HepG2 (cell line): ENCODE measurements at places on chromosomes 3 and 15. TPM values are rescaled to one million over a fixed set of nuclear protein-coding genes. Genes with fewer than 3 reads are reported as not detected.

GRCh38 chr3:16803019-16803418, 81.7 kb upstream of the PLCL2 start:
- H3K27me3 ChIP-seq: no peaks in the 10 kb centered on the region; the same call in 2 of the 3 replicates
- no peaks in the 10 kb centered on the region for H3K4me1 ChIP-seq
- H3K27ac ChIP-seq: no peak overlapping the region
- H3K36me3 ChIP-seq: no peaks in the 10 kb centered on the region

GRCh38 chr3:112397556-112397955, 64.6 kb downstream of the CD200 start:
- DNase-seq: no peak
- H3K4me3 ChIP-seq: no peak overlapping the region
- H3K27ac ChIP-seq: no peak overlapping the region
- H3K4me1 ChIP-seq: no peaks in the 10 kb centered on the region
- no peaks in the 10 kb centered on the region for H3K27me3 ChIP-seq

- no peaks in the 10 kb centered on the region for H3K36me3 ChIP-seq
- H3K4me1 ChIP-seq: no peaks in the 10 kb centered on the region
- no peak overlapping the region for H3K4me3 ChIP-seq
Measured at GRCh38 chr15:35606450-35606779, 60.5 kb upstream of the DPH6 start.

DNA sequence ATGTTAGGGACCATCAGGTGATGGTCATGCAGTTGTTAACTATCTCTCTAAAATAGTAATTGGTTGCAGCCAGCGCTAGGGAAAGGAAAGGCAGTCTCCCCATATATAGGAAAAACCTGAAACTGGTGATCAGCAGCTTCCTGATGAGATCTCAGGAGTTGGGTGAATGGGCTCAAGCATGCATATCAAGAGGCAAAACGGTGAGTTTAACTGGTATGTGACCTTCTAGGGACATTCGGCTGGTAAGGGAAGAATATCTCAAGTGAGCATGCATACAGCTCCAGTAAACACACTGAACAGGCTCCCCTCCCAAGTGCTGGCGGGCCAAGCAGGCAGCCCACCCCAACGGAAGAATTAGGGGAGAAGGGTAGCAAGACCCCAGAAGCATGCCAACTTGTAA, 49.3 kb upstream of the ROBO2 start:
- no peak for DNase-seq
- H3K27me3 ChIP-seq: no peaks in the 10 kb centered on the region
- H3K27ac ChIP-seq: no peak overlapping the region
- no peaks in the 10 kb centered on the region for H3K36me3 ChIP-seq
- H3K4me1 ChIP-seq: peaks cover 16% of the 10 kb centered on the region
- no peak overlapping the region for H3K4me3 ChIP-seq

GRCh38 chr15:27196691-27197090, 225.7 kb downstream of the GABRG3 start:
- no peaks in the 10 kb centered on the region for H3K36me3 ChIP-seq
- no peak for DNase-seq
- no peaks in the 10 kb centered on the region for H3K27me3 ChIP-seq
- no peak overlapping the region for H3K4me3 ChIP-seq
- no peaks in the 10 kb centered on the region for H3K4me1 ChIP-seq

- H3K4me3 ChIP-seq: no peak overlapping the region
- DNase-seq: no peak
- no peak overlapping the region for H3K27ac ChIP-seq
- peaks cover 36% of the 10 kb centered on the region for H3K4me1 ChIP-seq
Measured at GRCh38 chr3:43710607-43711006, 19.9 kb downstream of the ABHD5 start.

- H3K4me3 ChIP-seq: no peak overlapping the region
- H3K4me1 ChIP-seq: no peaks in the 10 kb centered on the region
- H3K27me3 ChIP-seq: no peaks in the 10 kb centered on the region
- DNase-seq: no peak
Measured at GRCh38 chr3:146052056-146052790, 108.8 kb downstream of the PLOD2 start.

- H3K4me3 ChIP-seq: no peak overlapping the region
- peaks cover 52% of the 10 kb centered on the region; the same call in 2 of the 3 replicates for H3K36me3 ChIP-seq
- no peak overlapping the region for H3K27ac ChIP-seq
Measured at GRCh38 chr15:22911306-22911705, 68.9 kb downstream of the CYFIP1 start.

DNA sequence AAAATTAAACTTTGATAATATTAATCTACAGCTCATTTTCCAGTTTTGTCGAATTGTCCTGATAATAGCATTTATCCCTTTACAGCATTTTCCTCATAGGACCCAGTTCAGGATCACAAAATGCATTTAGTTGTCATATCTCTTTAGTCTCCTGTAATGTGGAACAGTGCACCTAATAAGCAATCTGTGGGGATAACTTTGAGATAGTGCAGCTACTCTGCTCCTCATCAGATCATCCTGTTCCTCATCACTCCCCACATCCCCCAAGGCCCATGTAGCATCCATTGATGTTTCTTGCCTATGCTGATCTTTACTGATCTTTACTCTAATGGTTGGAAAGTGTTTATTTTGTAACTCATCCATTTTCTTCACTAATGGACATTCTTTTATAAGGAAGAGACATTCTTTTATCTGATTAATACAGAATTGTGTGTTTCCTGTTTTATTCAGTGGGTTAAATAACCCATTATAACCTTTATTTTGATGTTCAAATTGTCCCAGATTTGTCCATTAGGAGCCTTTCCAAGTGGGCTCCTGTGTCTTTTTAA, 7.5 kb downstream of the RNF111 start:
- no peak overlapping the region for H3K4me3 ChIP-seq
- no peaks in the 10 kb centered on the region for H3K27me3 ChIP-seq
- peaks cover 12% of the 10 kb centered on the region for H3K4me1 ChIP-seq
- peaks cover 5% of the 10 kb centered on the region; the same call in 1 of the 2 replicates for H3K36me3 ChIP-seq
- DNase-seq: no peak

DNA sequence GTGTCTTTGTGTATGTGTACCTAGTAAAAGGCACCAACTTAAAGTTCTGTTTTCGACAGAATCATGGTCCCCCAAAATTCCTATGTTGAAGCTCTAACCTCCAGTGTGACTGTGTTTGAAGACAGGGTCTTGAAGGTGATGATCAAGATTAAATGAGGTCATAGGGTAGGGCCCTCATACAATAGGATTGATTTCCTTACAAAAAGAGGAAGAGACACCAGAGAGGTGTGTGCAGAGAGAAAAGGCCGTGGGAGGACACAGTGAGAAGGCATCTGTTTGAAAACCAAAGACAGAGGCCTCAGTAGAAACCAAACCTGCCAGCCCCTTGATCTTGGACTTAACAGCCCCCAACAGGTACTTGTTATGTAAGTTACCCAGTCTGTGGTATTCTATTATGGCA, 52.0 kb upstream of the CORO2B start:
- DNase-seq: no peak
- no peaks in the 10 kb centered on the region for H3K27me3 ChIP-seq
- peaks cover 8% of the 10 kb centered on the region; the same call in 1 of the 2 replicates for H3K4me1 ChIP-seq

GRCh38 chr15:88635318-88635717, 3.5 kb upstream of the ISG20 start:
- peaks cover 16% of the 10 kb centered on the region for H3K36me3 ChIP-seq
- H3K27ac ChIP-seq: no peak overlapping the region
- H3K4me1 ChIP-seq: peaks cover 40% of the 10 kb centered on the region
- no peak overlapping the region for H3K4me3 ChIP-seq
- H3K27me3 ChIP-seq: no peaks in the 10 kb centered on the region
- no peak for DNase-seq

GRCh38 chr3:94115482-94115881, 52.6 kb downstream of the NSUN3 start:
- no peak overlapping the region for H3K27ac ChIP-seq
- DNase-seq: no peak
- H3K27me3 ChIP-seq: no peaks in the 10 kb centered on the region
- no peaks in the 10 kb centered on the region for H3K4me1 ChIP-seq

DNA sequence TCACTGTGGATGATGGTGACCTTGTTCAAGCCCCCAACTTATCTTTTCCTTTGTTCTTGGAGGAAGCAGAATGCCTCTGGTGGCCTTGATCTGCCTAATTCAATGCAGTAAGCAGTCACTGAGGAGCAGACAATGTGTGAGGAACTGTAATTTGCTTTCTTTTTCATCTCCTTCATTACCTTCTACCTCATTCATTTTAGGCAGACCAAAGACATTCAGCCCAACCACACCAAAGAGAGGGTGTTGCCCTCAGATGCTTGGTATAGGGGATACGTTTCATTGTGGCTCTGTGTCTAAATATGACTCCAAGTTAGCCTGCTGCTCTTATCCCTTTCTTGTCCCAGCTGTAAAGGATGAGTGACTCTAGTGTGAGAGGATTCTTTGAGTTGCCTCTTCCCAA, 15.3 kb downstream of the EXOSC7 start:
- H3K4me1 ChIP-seq: peaks cover 41% of the 10 kb centered on the region
- H3K36me3 ChIP-seq: peaks cover 67% of the 10 kb centered on the region
- no peak for DNase-seq
- H3K27ac ChIP-seq: no peak overlapping the region
- no peaks in the 10 kb centered on the region for H3K27me3 ChIP-seq

DNA sequence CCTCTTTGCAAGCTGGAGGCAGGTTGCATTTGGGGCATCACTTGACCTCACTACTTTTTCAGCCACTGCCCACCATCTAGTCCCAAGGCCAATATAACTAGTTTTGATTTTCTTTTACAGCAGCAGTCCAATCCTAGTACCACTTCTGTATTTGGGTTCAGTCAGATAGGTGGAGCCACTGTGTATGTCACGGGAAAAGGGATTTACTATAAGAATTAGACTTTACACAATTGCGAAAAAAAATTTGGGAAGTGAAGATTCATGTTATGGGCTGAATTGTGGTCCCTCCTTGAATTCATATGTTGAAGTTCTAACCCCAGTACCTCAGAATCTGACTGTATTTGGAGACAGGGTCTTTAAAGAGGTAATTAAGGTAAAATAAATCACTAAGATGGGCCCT, 37.4 kb upstream of the NMNAT3 start:
- H3K27me3 ChIP-seq: no peaks in the 10 kb centered on the region
- H3K27ac ChIP-seq: no peak overlapping the region
- no peak overlapping the region for H3K4me3 ChIP-seq
- no peaks in the 10 kb centered on the region for H3K36me3 ChIP-seq
- no peak for DNase-seq

GRCh38 chr3:53092942-53093341, 37.3 kb downstream of the RFT1 start:
- peaks cover 10% of the 10 kb centered on the region for H3K36me3 ChIP-seq
- no peaks in the 10 kb centered on the region for H3K27me3 ChIP-seq
- DNase-seq: peak; percentile 85
- peak overlapping the region; percentile 83 for H3K27ac ChIP-seq
- H3K4me1 ChIP-seq: peaks cover 37% of the 10 kb centered on the region

- H3K27ac ChIP-seq: no peak overlapping the region
- no peaks in the 10 kb centered on the region; the same call in 2 of the 3 replicates for H3K36me3 ChIP-seq
- no peaks in the 10 kb centered on the region; the same call in 2 of the 3 replicates for H3K27me3 ChIP-seq
- no peak overlapping the region for H3K4me3 ChIP-seq
Measured at GRCh38 chr3:131390331-131390730, 8.8 kb downstream of the NUDT16 start.

DNA sequence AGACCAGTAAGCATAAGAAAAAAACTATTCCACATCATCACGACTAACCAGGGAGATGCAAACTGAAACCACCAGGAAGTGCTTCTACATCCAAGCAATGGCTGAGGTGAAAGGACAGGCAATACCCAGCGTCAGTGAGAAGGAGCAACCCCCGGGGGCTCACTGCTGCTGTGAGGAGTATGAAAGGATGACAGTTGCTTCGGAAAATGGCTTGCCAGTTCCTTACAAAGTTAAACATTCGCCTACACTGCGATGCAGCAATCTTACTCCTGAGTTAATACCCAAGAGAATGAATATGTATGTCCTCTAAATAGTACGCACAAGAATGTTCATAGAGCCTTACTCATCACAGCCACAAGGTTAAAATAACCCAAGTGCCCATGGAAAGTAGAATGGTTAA, 13.3 kb upstream of the PLXNA1 start:
- H3K36me3 ChIP-seq: no peaks in the 10 kb centered on the region
- no peak overlapping the region for H3K27ac ChIP-seq
- H3K27me3 ChIP-seq: peaks cover 1% of the 10 kb centered on the region
- no peak for DNase-seq
- no peak overlapping the region for H3K4me3 ChIP-seq

DNA sequence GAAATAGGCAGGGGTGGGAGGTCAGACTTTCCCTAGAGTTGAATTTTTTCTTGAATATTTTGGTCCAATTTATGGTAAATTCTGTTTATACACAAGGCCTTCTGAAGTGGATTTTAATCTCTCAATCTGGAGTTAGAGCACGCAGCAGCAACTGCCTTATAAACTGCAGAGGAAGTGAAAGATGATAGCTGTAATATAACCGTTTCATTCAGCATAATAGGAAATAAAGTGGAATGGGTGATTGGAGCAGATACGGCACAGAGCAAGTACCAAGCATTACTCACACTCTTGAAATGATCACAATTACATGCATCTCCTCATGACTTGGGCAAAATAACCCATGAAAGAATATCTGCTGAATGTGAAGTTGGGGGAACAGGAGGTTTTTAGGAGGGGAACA, 106.8 kb downstream of the ARRDC4 start:
- no peaks in the 10 kb centered on the region for H3K4me1 ChIP-seq
- DNase-seq: no peak
- no peaks in the 10 kb centered on the region for H3K36me3 ChIP-seq
- H3K27me3 ChIP-seq: no peaks in the 10 kb centered on the region

DNA sequence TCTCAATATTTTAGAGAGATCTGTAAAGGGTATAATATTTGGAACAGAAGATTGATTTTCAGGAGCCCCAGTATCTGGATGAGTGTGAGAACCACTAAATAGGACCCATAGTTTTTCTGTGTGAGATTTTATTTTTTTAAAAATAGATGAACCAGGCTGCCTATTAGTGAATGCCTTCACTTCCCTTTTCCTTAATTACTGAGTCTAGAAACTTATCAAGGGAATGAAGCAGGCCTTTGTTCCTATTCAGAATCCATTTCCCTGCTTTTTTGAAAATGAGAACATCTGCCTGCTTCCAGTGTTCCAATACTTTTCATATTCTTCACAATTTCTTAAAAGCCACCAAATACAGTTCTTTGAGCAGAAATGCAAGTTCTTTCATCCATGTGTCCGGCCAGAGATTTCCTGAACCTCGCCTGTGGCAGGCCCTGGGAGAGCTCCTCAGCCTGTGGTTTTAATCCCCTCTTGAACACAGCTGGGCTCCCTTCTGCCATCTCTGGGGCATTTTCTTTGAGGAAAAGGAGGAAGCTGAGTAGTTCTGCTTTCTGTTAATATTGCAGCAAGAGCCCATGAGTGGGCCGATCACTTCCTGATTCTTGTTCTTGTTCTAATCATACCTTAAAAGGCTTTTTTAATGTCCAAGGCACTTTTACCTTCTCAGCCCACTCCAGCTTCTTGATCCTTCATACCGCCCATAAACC, 4.7 kb downstream of the EHD4 start:
- H3K4me1 ChIP-seq: peaks cover 22% of the 10 kb centered on the region
- DNase-seq: no peak
- no peaks in the 10 kb centered on the region for H3K36me3 ChIP-seq
- no peak overlapping the region for H3K27ac ChIP-seq
- no peak overlapping the region for H3K4me3 ChIP-seq
- H3K27me3 ChIP-seq: no peaks in the 10 kb centered on the region

GRCh38 chr3:146020969-146021368, 140.0 kb downstream of the PLOD2 start:
- H3K27ac ChIP-seq: no peak overlapping the region
- H3K4me1 ChIP-seq: no peaks in the 10 kb centered on the region
- H3K4me3 ChIP-seq: no peak overlapping the region

The AGTR1 gene
- 0.08 and 0.64 TPM in 2 replicates for total RNA-seq

The SLC6A11 gene
- 16.4 and 34.5 TPM in 2 replicates for total RNA-seq

The CRABP1 gene
- not detected in 2 replicates for total RNA-seq

The BFSP2 gene
- not detected in 2 replicates for total RNA-seq

The KLHL6 gene
- total RNA-seq: not detected in 2 replicates

The MAP4 gene
- 33.1 and 63.3 TPM in 2 replicates for total RNA-seq

The ZKSCAN7 gene
- total RNA-seq: 3.3 and 3.8 TPM in 2 replicates

The DCUN1D1 gene
- 39.7 and 66.9 TPM in 2 replicates for total RNA-seq
